ENCODE measurements at places on chromosomes 2 and 18. TPM values are rescaled to one million over a fixed set of nuclear protein-coding genes. Genes with fewer than 3 reads are reported as not detected.
A peak's percentile ranks its signal among the peaks of the same experiment; 100 is the strongest.

C2orf92 gene
- not detected for total RNA-seq

GRCh38 chr2:191806396-191806795, 40.5 kb downstream of the CAVIN2 start:
- no peak for DNase-seq

DNA sequence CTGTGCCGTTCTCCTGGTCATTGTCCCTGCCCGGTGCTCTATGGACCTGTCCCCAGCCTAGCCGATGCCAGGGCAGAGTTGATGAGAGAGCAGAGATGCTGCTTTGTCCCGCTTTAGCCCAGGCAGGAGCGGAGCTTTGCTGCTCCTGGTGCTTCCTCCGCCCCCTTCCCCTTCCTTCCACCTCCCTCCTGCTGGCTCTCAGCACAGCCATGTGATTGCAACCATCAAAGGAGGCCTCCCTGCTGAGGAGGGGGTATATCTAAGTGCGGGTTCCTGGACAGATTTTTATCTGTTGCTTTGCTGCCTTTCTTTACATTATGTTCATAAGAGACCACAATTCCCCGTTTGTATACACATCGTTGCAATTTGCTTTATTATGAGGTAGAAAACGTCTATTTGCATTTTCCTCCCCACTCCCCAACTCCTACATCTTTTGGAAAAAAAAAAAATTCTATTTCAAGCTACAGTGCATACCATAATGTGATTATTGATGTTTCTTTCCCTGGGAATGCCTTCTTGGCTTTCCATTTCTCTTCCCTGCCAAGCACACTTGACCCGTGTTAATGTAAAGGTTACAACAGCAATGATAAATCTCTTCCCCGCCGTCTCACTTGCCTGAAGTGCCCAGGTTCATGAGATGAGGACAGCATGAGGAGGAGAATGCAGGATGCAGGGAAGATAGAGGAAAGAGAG, 25.4 kb downstream of the ALPK2 start:
- no peak for DNase-seq

DNA sequence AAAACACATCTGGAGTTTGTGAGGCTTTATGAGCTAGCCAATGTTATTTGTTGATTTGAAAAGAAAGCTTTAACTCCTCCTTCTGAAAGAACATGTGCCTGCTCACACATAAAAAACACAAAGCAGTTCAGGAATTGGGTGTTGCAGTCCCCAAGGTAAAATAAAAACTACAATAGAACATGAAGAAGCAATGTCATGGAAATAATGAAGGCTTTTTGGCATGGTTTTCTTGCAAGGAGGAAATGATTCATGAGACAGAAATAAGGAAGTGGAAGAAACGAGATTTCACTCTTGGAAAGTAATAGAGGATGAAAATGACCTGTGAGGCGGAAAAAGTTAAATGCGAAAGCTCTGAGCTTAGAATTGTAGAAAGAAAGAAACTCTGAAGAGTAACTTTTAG, 81.1 kb downstream of the TRIB2 start:
- peak; percentile 85 for DNase-seq

- no peak for DNase-seq
Measured at GRCh38 chr2:3134026-3134571, 243.5 kb downstream of the EIPR1 start.

GRCh38 chr2:240465765-240466578, 30.5 kb downstream of the GPC1 start:
- no peak for DNase-seq

- DNase-seq = no peak
Measured at GRCh38 chr18:55400081-55400480, 187.9 kb downstream of the TCF4 start.

- no peak for DNase-seq
Measured at GRCh38 chr2:10966056-10966455, 54.3 kb downstream of the KCNF1 start.

DNA sequence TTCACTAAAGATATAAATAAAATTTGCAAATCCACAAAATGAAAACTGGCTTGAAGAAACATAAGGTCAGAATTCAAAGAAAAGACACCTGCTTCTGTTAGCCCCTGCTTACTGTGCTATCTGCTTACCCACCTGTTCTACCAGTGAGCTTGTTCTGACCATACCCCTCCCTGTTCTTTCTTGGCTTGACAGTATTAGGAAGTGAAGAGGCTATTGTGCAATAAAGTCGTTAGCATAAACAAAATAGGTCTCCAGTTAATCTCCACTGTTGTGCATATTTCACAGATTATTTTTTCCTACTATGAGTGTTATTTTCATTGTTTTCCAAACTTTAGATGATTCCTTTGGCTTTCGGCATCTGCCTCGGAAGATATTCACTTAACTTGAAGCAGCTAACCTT, 322.1 kb downstream of the CCDC85A start:
- DNase-seq = no peak

DNA sequence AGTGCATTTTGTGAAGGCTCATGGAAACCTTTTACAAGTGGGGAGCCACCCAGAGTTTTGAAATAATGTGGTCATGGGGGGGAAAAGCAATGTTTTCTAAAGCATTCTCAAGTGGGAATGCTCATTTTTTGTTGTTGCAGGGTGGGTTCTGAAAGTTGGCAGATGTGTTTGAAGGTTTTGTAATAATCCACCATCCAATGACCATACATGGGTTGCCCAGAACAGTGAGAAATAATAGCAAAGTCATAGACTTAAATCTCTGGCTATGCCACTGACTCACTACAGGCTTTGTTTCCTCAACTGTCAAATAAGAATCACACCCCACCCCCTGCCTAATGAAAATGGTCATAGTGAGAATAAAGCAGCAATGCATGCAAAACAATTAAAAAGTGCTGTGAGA, 2.9 kb downstream of the DSG3 start:
- DNase-seq = no peak

DNA sequence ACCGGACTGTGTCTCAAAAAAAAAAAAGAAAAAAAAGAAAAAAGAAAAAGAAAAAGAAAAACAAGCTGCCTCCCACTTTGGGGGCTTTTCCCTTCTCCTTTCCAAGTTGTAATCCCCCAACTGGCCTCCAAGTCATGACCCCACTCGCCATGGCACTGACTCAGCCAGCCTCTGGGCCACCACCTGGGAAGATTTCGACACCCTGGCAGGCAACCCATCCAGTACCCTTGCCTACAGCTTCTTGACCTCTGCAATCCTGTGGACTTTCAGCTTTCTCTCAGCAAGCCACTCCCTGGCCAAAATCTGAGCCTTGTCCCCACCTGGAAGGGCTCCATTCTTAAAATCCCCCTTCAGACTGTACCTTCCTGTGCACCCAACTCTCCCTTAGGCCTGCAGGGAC, 22.3 kb upstream of the FOSL2 start:
- DNase-seq = peak; percentile 59

All from M059J (cell line).